ENCODE measurements at places on chromosomes 4 and X. TPM values are rescaled to one million over a fixed set of nuclear protein-coding genes. Genes with fewer than 3 reads are reported as not detected.
A peak's percentile ranks its signal among the peaks of the same experiment; 100 is the strongest.

The STARD8 gene
- 11.9 TPM for total RNA-seq

DNA sequence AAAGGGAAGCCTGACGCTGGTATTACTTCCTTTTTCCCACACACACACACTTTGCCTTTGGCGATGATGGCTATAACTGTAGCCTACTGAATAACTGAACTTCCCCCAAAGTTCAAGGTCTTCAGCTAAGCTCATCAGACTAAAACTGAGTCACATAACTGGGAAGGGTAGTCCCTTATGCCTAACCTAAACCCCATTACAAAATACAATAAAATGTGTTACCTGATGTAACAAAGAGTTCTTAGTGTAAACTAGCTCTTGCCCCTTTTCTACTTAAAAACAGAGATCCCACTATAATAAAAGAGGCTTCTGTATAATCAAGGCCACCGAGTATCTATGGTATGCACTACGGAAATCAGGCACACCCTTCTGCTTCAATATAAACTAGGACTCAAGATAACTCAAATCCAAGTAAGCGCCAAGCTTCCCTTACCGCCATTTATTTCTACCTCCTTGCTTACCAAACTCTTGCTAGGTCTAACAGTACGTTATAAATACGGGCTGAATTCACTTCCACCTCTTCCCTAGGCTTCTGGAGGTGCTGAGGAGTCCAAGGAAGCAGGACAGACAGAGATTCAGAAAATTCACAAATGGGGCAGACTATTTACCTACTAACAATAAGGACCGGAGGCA lies 2.4 kb downstream of the OTUD4 start:
- peak overlapping the region; percentile 80 for H3K4me3 ChIP-seq
- no peaks in the 10 kb centered on the region for H3K27me3 ChIP-seq
- peaks cover 6% of the 10 kb centered on the region for H3K4me1 ChIP-seq
- no peak for DNase-seq

DNA sequence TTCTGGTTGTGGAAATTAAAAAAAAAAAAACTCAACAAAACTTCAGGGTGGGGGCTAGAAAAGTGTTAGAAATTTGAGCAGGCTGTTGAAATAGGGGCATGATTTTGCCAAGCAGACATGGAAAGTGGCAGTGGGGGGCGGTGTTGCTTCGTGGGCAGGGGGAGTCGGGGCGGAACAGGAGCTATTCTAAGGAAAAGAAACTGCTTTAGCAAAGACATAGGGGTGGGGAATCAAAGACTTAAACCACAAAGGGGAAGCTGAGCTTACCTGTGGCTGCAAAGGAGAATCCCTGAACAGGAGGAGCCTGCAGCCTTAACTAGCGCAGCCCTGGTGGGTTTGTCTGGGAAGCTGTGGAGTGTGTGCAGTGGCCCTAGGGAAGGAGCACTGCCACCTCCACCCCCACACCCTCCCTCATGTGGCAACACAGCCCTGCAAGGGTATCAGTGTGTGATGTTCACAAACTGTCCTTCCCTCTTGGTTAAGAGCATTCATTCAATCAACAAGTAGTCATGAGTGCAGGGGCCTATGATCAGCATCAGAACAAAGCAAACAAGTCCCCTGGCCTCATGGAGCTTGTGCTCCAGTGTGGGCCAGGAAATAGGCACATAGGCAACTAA lies 20.5 kb downstream of the SEL1L3 start:
- no peak overlapping the region for H3K4me3 ChIP-seq
- no peak overlapping the region for H3K27ac ChIP-seq
- H3K36me3 ChIP-seq = peaks cover 12% of the 10 kb centered on the region
- DNase-seq = no peak

DNA sequence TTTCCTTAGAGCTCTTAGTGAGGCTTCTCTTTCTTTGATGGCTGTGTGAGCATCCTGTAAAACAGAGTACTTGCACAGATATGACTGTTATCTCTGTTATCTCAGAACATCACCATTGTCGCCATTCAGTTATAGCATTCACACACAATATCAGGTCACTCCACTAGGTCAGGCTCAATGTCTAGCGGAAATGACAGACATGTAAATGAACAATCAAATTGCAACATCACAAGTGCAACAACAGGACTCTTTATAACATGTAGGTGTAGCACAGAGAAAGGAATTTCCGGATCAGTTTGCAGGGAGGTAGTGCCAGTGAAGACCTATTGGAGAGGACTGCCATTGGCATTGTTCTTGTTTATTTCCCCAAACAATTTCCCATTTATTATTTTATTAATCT lies 43.2 kb upstream of the IGSF1 start:
- no peak overlapping the region for H3K4me3 ChIP-seq
- H3K27me3 ChIP-seq = peaks cover 7% of the 10 kb centered on the region
- no peaks in the 10 kb centered on the region for H3K4me1 ChIP-seq
- no peak overlapping the region for H3K27ac ChIP-seq
- H3K36me3 ChIP-seq = no peaks in the 10 kb centered on the region

The PDGFRA gene
- total RNA-seq = 50.3 TPM

DNA sequence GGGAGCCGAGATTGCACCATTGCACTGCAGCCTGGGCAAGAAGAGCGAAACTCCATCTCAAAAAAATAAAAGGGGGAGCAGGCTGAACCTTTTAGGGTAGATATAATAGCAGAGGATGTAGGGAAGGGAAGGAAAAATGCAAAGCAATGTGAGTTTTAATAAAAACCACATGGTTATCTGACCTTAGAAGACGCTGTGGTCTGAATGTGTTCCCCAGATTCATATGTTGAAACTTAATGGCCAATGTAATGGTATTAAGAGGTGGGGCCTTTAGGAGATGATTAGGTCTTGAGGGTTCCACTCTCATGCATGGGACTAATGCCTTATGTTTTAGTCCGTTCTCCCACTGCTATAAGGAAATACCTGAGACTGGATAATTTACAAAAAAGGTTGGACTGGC lies 114.1 kb upstream of the STX18 start:
- H3K36me3 ChIP-seq = no peaks in the 10 kb centered on the region
- no peak overlapping the region for H3K4me3 ChIP-seq
- no peaks in the 10 kb centered on the region for H3K27me3 ChIP-seq
- H3K4me1 ChIP-seq = no peaks in the 10 kb centered on the region
- H3K27ac ChIP-seq = no peak overlapping the region
- DNase-seq = no peak

- H3K36me3 ChIP-seq = no peaks in the 10 kb centered on the region
- no peak for DNase-seq
- H3K4me3 ChIP-seq = no peak overlapping the region
Measured at GRCh38 chr4:41814565-41814964, 66.0 kb upstream of the PHOX2B start.

- H3K4me1 ChIP-seq = peaks cover 56% of the 10 kb centered on the region
- no peak overlapping the region for H3K4me3 ChIP-seq
- H3K27ac ChIP-seq = peak overlapping the region; percentile 92
- peaks cover 28% of the 10 kb centered on the region for H3K36me3 ChIP-seq
- H3K27me3 ChIP-seq = no peaks in the 10 kb centered on the region
Measured at GRCh38 chrX:107711521-107712181, 63.9 kb downstream of the TSC22D3 start.

DNA sequence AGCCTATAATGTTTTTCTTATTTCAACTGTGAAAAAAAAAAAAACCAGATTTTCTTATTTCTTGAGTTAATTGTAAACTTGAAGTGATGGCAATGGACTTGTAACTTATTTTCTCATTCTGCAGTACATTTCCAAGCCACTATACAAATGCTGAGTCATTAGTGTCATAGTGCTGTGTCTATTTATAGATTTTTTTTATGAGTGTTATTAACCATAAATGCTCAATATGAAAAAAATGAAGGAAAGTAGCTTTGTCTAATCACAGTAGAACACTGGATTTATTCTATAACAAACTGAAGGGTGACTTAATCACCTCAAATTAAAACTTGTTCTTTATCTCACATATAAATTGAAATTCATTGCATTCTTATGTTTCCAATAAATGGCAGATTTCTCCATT lies 718.6 kb downstream of the CCSER1 start:
- H3K27me3 ChIP-seq = no peaks in the 10 kb centered on the region
- H3K27ac ChIP-seq = no peak overlapping the region
- DNase-seq = no peak
- H3K4me3 ChIP-seq = no peak overlapping the region

DNA sequence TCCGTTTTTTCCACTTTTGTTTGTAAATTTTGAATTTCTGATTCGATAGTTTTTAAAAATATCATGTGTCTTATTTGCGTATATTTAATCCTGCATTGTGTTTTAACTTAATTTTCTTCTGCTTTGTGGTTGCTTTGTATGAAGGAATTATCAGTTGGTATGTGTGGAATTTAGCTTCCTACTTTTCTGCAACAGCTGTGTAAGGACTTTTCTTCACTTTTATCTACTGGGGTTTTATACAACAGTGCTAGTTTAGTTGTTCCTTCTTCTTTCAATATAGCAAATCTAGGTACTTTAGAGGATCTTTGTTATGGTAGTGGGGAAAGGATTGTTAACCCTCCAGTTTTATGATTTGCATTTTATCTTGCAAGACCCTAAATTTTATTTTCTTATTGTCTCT lies 410.3 kb downstream of the CCSER1 start:
- no peaks in the 10 kb centered on the region for H3K4me1 ChIP-seq
- no peak for DNase-seq
- no peaks in the 10 kb centered on the region for H3K36me3 ChIP-seq
- no peak overlapping the region for H3K27ac ChIP-seq

- H3K4me3 ChIP-seq = no peak overlapping the region
- DNase-seq = no peak
- H3K27me3 ChIP-seq = no peaks in the 10 kb centered on the region
- no peaks in the 10 kb centered on the region for H3K4me1 ChIP-seq
Measured at GRCh38 chr4:104382961-104383360, 111.7 kb downstream of the CXXC4 start.

DNA sequence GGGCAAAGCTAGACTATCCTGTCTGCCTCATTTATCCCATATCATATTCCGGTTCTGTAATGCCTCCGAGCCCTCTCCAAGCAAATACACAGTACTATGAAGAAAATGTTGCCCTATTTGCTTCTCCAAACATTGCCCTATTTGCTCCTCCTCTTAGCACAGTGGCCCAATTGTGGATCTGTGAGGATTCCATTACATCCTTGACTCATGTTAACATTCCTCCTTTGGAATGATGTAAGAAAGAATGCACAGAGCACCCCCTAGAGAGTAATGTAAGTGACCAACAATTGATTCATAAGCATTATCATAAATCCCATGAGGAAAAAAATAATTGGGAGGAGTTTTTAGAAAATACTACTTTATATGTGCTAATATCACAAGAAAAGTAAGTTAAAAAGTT lies 11.3 kb upstream of the BTC start:
- no peak overlapping the region for H3K27ac ChIP-seq
- H3K36me3 ChIP-seq = no peaks in the 10 kb centered on the region
- no peaks in the 10 kb centered on the region for H3K4me1 ChIP-seq

The TMEM31 gene
- total RNA-seq = not detected

DNA sequence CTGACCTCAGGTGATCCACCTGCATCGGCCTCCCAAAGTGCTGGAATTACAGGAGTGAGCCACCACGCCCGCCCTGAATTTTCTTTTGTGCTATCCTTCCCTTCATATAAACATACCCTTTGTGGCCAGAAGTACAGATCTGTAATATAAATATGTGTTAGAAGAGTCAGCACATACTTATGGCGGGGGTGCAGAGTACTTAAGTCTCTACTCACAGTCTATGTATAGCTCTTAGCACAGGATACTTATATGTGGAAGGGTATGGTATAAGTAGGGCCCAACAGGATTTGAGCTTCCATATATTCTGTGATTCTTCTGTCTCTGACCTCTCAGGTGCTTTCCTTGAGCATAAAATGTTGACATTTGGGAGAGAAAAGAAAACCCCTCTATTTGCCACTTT lies 18.2 kb downstream of the CXorf58 start:
- H3K4me1 ChIP-seq = no peaks in the 10 kb centered on the region
- H3K4me3 ChIP-seq = no peak overlapping the region
- no peak for DNase-seq
- no peaks in the 10 kb centered on the region for H3K36me3 ChIP-seq
- H3K27ac ChIP-seq = no peak overlapping the region

DNA sequence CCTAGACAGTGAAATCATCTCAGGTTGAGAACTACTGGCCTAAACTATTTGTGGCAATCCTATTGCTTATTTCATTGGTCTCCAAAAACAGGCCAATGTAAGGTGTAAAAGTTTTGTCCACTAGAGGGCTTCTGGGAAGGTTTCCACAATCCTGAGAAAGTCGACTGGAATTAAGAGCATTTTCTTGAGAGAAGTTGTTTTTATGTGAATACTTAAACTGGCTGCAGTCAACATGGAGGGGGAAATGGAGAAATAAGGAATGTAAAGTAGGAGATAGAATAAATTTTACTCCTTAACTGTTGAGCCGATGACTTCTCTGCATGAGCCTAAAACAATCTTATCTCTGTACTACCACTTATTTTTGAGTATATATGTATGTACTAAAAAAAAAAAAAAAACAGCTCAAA lies 11.0 kb upstream of the EIF4E start:
- no peaks in the 10 kb centered on the region for H3K27me3 ChIP-seq
- peak; percentile 57 for DNase-seq
- no peaks in the 10 kb centered on the region for H3K36me3 ChIP-seq
- H3K27ac ChIP-seq = no peak overlapping the region

DNA sequence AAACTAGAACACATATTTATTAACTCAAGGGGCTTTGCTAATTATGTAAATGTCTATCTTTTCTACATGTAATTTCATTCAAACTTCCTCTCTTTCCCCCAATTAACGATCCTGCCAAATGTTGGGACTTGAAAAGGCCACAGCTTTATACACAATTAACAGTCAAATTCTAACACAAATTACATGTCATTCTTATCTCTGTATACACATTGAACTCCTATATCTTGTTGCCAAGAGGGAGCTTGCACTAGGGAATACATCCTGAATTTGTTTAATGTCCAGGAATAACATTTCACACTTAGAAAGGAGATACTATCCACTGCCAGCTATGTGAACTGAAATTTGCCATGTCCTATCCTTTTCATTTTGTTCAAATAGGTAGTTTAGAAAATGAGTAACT lies 38.9 kb upstream of the MAB21L2 start:
- no peak for DNase-seq
- no peaks in the 10 kb centered on the region for H3K36me3 ChIP-seq
- no peak overlapping the region for H3K4me3 ChIP-seq
- H3K4me1 ChIP-seq = no peaks in the 10 kb centered on the region
- H3K27me3 ChIP-seq = no peaks in the 10 kb centered on the region

- no peaks in the 10 kb centered on the region for H3K36me3 ChIP-seq
- no peak overlapping the region for H3K27ac ChIP-seq
- no peak for DNase-seq
- no peaks in the 10 kb centered on the region for H3K4me1 ChIP-seq
- H3K4me3 ChIP-seq = no peak overlapping the region
Measured at GRCh38 chr4:10703156-10703555, 18.6 kb upstream of the CLNK start.

The EGFL6 gene
- total RNA-seq = 36.7 TPM

The CT47B1 gene
- not detected for total RNA-seq

GRCh38 chrX:124441971-124442590 lies 95.7 kb downstream of the SH2D1A start:
- H3K4me3 ChIP-seq = no peak overlapping the region
- no peaks in the 10 kb centered on the region for H3K4me1 ChIP-seq
- no peak for DNase-seq
- H3K36me3 ChIP-seq = no peaks in the 10 kb centered on the region
- H3K27me3 ChIP-seq = no peaks in the 10 kb centered on the region

Measured in left lung (tissue), 14 donors.